Coronary artery (tissue), 2 donors: ENCODE measurements at places on chromosomes 1 and 21.

- DNase-seq = no peak
Observed at GRCh38 chr1:112542206-112542973, 33.6 kb downstream of the WNT2B start.

DNA sequence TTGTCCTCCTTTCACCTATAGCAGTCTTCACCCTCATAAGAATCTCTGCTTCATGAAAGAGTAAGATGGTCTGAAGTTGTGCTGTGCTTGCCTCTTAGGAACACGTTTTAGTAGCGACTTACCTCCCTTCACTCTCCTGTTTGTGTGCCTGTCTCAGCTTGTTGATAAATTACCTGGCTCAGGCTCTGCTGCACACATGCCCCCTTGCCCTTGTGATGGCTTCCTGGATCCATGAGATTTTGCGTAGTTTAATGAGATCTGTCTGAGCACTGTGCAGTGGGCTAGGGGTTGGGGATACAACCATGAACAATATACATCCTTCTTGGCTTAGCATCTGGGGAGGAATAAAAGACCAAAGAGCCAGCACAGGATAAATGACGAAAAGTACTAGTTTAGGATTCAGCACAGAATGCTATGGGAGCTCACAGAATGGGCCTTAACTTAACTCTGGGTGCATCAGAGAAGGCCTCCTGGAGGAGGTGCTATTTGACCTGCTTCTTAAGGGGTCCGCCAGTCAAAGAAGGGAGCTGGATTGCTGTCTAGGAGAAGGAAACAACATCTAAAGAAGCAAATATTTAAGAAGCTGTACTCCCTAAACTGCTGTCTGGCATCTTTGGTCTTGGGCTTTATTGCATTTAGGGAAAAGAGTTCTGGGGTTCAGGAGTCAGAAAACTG, 175.7 kb upstream of the PLXNA2 start:
- DNase-seq = no peak

DNA sequence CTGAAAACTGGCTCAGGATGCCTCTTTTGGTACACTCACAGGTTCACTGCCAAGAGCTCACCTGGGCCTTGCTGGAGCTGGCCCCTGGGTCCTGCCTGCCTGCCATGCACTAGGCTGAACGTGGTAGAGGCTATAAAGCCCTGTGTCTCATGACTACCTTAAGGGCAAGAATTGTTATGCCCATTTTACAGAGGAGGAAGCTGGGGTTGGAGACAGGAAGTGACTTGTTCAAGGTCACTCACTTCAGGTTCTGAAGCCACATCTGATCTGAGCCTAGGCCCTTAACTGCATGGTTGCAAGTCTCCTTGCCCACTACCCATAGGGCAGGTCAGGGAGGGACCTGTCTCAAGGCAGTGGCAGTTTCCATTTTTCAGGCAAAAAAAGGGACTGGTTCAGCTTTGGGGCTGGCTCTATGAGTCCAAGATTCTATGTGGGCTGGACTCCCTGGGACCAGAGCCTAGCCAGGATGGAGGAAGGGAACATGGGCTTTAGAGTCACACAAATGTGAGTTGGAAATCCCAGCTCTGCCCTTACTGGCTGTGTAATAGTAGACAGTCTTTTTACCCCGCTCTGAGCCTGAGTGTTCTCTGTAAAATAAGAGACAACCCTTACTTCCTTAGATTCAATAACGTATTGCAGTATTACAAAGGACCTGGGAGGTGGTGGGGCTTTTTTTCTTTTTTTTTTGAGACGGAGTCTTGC, 7.8 kb downstream of the STK40 start:
- DNase-seq = no peak

GRCh38 chr1:193179094-193179493, 7.3 kb downstream of the B3GALT2 start:
- no peak for DNase-seq

DNA sequence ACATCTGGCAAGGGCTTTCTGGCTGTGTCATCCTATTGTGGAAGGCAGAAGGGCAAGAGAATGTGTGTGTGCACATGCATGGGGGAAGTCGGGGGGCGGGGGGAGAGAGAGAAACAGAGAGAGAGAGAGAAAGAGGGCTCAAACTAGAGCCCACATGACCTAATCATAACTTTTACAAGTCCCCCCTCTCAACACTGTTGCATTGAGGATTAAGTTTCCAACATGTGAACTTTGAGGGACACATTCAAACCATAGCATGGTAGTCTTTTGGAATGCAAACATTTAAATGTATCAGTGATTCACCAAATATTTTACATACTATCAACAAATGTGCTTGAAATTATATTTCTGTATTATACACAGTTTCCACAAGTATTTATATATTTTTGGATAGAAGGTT, 655.4 kb upstream of the B3GALT2 start:
- no peak for DNase-seq

DNA sequence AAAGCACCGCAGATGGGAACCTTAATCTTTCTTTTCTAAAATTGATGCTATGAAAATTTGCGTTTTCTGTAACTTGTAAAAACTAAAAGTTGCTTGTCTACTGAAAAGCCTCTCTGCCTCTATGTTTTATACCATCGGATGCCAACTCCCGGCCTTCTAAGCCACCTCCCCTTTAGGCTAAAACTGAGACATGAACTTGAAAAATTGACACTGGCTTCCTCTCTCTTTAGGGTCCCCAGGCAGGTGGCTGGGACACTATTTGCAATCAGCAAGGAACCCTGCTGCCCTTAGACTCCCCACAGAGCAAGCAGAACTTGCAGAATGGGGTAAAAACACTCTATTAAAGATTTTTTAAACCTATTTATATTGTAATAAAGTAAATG, 151.1 kb upstream of the CAMK1G start:
- no peak for DNase-seq

DNA sequence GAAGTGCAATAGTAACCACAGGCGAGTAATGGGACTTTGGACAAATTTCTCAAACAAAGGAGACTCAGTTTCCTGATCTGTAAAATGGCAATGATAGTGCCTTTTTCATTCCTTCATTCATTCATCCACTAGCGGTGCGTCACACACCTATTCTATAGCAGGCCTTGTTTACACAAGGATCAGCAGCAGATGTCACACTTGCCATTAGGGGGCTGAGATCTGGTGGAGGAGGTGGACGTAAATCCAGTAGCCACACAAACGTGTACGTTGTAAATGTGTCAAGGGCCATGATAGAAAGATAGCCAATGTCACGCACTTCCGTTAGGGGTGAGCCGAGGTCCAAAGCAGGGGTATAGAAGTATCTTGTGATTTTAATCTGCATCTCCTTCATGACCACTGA, 34.2 kb downstream of the SERINC2 start:
- DNase-seq = no peak

- no peak for DNase-seq
Observed at GRCh38 chr1:78102082-78102481, 56.3 kb downstream of the GIPC2 start.

DNA sequence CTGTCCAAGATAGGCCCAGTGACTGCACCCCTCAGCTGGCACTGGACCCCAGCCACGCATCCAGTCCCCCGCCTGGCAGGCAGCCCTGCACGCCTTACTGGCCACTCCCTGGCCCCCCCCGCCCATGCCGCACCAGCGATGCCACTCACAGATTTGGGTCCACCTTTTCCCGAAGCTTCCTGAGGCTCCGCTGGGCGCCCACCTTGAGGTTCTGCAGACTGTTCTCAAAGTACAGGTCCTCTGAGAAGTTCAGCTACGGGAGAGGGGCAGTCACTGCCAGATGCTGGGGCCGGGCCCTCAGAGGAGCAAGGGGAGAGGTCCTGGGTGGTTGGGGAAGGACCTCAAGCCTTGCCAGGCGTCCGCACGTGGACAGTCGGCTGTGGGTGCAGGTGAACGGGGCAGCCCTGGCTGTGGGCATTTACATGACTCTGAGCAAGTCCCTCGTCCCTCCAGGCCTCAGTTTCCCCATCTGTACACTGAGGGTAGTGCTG, 8.1 kb downstream of the PRXL2B start:
- DNase-seq = no peak

DNA sequence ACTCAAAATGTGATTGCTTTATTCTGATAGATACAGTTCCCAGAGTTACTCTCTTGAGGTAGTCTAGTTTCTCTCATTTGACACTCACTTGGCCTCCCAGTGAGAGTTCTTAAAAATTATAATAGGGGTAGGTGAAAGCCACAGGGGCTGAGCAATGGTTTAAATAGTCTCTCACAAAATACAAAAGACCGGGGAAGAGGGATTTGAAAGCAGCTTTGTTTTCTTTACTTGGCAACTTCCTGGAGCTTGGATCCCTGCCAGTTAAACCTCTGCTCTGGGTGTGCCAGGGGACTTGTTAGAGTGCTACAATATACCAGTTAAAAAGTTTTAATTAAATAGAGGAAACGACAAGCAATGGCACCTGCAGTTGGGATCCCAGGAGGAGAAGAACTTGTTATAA, 31.7 kb downstream of the OR13G1 start:
- DNase-seq = no peak

- DNase-seq = no peak
Observed at GRCh38 chr1:20717452-20718342, at the start of gene KIF17. Gene KIF17, minus strand, starts transcription at chr1:20718007. Its CDS starts 301 bp downstream, at chr1:20717706.

DNA sequence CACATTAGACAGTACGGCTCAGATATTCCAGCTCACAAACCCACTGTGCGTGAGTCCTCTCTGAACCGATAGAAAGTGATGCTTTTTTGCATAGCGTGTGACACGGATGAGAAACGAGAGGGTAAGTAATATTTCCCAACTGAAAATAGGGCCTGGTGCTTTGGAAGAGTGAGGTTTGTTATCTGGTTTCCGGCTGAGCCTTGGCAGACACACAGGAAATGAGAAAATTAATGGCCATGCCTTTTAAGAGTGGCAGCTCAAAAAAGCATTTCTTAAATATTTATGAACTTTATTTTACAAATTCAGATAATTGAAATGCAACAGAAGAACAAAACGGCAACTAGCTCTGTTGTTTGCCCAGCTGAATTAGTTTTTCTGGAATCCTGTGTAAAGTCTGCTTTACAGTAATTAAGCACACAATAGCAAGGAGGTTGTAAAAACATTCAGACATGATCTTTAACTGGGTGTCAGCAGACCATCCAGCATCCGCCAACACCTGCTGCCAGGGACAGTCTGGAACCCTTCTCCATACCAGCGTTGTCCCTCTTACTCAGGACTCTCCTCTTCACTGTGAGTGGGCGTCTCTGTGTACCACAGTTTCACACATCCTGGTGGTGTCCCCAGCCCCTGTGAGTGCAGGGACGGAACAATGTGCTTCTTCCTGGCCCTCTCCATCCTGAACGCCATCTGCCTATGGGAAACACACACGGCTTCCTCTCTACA, 155.4 kb downstream of the PGBD5 start:
- no peak for DNase-seq

DNA sequence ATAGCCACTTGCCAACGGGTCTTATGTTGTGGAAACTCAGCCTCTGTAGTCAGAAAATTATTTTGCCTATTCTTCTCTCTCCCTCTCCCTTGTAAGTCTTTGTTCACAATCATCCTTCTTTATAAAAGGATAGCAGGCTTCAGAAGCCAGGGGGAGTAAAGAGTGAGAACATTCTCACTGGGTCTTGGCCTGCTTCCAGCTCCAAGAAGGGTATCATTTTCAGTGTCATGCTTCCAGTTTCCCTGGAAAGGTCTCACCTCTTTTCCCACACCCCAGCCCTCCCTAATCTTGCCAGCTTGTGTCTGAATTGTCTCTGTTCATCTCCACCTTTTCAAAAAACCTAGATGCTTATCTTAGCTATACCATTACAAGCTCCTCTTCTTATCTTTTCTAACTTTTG, 346.2 kb upstream of the LRRC7 start:
- DNase-seq = no peak

- no peak for DNase-seq
Observed at GRCh38 chr1:180610556-180611015, 21.2 kb upstream of the XPR1 start.

- no peak for DNase-seq
Observed at GRCh38 chr21:32532636-32533035, 52.7 kb downstream of the TCP10L start.

- DNase-seq = no peak
Observed at GRCh38 chr1:214673576-214673975, 70.6 kb downstream of the CENPF start.

- DNase-seq = no peak
Observed at GRCh38 chr1:203667616-203668015, 41.0 kb downstream of the ATP2B4 start.

DNA sequence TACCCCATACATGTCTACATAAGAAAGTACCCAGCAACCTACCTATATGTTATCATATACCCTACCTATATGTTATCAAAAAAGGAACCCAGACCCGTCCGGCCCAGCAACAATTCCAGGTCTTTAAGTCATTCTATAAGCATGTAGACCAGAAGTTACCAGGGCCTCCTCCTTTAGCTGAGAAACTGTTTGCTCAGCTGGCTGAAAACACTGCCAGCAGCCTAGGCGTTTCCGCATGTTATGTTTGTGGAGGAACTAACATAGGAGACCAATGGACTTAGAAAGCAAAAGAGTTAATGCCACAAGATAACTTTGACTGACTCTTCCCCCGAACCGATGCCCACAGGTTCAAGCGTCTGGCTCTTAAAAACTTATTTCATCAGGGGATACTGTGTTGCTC, 7.1 kb upstream of the ZNF678 start:
- DNase-seq = no peak

- DNase-seq = peak; percentile 91
Observed at GRCh38 chr21:39451332-39452206, at the start of gene SH3BGR. Gene SH3BGR, plus strand, starts transcription at chr21:39451970. Its CDS starts 127 bp downstream, at chr21:39452097.

- DNase-seq = no peak
Observed at GRCh38 chr1:171566467-171566866, 55.6 kb upstream of the MYOCOS start.

DNA sequence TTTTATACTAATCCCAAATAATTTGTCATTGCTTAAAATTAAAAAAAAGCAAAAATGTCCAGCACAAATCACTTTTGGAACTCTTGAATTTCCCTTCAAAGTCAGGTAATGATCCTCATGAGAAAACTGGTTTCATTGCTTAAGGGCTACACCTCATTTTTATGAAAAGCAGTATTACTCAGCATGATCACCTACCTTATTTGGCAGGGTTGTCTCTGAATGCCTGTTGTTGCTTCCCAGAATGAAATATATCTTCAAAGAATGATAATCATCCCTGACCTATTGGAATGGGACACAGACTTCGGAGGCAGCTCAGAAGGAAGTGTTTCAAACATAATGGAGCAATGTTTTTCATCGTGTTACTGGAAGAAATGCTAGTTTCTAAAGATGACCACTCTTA, 29.7 kb downstream of the C1orf21 start:
- no peak for DNase-seq

DNA sequence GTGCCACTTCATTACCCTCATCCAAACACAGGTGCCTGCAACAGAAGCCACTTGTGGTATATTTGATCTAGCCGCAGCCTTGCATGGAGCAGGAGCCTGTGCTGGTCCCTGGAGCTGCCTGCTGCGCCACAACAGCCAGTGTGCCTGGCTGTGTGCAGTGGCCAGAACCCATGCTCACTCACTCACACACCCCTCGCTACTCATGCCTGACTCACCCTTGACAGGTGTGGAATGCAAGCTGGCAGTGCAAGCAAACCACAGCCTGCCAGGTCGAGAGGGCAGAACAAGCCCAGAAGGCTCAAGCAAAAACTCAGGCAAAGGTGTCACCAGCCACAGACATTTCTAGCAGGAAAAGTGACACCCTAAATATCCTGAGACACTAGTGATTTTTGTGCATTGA, 1510.9 kb downstream of the KCNT2 start:
- no peak for DNase-seq
